ENCODE measurements at places on chromosomes 16 and 17.

DNA sequence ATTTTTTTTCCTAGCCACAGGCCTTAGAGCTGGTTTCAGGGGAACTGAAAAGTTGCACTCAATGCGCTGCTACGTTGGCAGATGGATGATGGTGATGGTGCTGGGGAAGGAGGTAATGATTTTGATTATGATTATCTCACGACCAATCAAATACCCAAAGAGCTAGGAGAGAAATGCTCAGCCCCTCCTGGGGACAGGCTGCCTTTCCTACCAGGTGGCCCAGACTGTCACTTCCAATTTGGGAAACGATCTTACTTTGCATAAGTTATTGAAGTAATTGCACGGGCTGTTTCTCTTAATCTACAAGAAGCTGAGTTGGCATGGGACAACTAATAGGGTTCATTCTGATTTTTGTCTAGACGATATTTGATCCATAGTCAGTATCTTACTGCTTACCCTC, 379.7 kb upstream of the EEF2KMT start:
- DNase-seq, result no peak

DNA sequence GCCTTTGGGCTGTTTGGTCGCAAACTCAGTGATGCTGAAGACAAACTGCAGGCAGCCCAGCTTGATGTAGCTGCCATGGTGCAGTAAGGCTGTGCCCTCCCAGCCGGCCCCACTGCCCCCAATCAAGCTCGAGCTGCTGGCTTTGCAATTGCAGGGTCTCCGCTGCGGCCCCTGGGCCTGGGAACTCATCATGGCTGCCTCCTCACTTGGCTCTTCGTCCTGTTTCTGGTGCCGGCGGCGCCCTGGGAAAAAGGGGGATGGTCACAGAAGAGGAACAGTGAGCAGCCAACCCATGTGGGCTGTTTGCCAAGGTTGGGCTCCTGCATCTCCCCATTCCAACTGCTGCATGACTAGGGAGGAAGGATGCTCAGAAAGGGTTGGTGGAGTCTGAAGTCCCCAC, 3.4 kb upstream of the DHRS13 start:
- DNase-seq, result no peak

GRCh38 chr16:75109732-75110243, 6.8 kb downstream of the LDHD start:
- no peak for DNase-seq

DNA sequence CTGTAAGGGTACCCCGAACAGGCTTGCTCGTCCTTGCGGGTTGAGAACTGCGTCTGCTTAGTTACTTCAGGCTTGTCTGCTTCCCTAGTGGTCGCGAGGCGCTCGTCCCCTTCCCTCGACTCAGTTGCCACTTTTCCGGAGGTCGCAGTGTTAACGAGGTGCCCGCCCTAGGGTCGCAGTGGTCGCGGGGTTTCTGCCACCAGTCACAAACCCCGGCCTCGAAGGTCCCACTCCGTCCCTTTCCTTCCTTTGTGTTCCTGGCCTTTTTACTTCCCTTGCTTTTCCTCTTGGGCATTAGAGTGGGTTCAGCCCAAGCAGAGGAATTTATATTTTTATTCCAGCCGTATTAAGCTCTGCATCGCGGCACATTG, 299 bp downstream of the NUP85 start:
- DNase-seq, result no peak

DNA sequence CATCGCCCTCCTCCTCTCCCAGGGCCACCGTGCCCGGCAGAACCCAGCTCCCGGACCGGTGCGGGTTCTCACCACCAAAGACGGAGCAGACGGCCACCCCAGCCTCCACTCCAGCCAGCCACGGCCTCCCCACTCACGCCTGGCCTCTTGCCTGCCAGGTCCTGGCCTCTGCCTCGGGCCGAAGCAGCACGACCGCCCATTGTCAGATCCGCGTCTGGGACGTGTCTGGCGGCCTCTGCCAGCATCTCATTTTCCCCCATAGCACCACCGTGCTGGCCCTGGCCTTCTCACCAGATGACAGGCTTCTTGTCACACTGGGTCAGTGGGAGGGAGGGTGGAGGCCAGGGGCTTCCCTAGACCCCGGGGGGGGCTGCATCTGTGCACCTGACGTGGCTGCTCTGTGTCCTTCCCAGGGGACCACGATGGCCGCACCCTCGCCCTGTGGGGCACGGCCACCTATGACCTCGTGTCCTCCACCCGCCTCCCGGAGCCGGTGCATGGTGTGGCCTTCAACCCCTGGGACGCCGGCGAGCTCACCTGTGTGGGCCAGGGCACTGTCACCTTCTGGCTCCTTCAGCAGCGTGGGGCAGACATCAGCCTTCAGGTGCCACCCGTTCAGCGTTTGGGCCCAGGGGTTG, 6.6 kb upstream of the RHOT2 start:
- DNase-seq, result no peak

DNA sequence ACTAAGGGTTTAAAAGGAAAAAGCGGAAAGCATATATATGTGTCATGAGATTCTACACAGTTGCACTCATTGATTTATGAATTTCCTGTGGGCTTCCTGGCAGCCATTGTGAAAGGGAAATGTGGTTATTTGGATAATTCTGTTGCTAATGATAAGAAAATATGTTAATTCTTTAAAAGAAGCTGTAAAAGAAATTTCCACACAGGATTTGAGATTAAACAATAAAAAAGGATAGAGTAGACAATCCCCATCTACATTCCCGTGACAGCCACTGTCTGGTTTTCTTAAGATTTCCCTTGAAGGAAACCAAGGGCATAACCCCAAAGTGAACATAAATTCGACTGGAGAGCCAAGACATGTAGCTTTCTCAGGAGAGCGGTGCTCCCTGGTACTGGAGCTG, 397.5 kb downstream of the CPPED1 start:
- DNase-seq, result no peak

GRCh38 chr17:55829995-55830612, 79.3 kb downstream of the PCTP start:
- DNase-seq, result no peak

DNA sequence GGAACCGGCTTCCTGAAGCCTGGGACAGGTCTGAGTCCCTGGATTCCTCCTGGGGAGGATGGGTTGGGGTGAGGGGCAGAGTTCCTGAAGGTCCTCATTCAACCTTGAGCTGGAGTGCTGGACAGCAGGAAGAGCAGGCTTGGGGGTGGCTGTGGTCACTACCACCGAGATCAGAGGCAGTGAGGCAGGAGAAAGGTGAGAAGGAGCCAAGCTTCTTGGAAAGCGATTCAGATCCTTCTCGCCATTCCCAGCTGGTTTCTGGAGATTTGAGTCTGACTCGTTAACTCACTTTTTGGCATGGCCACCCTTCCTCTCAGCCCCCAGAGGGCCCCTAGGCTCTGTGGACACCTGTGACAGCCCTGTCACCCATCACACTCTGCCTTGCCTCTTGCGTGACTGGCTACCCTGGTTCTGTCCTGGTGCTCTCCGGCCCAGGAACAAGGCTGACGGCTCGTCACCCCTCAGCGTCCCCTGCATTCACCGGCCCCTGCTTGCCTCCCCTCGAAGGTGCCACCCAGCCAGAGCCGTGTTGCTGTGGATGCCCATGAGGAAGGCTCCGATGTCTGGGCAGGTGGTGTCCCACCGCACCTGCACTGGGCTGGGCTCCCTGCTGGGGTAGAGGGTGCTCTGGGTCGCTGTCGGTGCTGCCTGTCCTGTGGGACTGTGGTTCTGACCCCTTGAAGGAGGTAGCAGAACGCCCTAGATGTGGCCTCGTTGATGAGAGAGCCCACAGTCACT, 9.7 kb upstream of the TIMP2 start:
- no peak for DNase-seq

GRCh38 chr17:60090417-60090816, 11.7 kb upstream of the HEATR6 start:
- DNase-seq, result no peak

- DNase-seq, result no peak
These were observed 426.6 kb upstream of the CDH11 start for GRCh38 chr16:65548470-65548869.

DNA sequence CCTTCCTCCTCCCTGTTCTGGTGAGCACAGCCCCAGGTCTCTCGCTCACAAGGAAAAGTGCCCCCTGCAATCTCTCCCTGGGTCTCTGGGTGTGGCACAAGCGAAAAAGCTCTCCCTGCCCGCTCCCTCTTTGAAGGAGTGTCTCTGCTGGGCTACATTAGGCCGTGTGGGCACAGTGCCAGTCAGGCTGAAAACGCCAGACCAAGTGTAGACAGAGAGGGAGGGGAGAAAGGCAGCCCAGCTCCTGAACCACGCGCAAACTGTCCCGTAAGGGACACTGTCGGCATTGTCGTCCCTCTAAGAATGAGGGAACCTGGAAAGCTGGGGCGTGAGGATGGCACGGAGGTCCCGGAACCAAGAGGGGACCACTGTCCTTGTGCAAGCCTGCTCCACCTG, 3.9 kb downstream of the SMIM5 start:
- DNase-seq, result no peak

GRCh38 chr16:48057048-48057447, 98.7 kb downstream of the ABCC12 start:
- no peak for DNase-seq

DNA sequence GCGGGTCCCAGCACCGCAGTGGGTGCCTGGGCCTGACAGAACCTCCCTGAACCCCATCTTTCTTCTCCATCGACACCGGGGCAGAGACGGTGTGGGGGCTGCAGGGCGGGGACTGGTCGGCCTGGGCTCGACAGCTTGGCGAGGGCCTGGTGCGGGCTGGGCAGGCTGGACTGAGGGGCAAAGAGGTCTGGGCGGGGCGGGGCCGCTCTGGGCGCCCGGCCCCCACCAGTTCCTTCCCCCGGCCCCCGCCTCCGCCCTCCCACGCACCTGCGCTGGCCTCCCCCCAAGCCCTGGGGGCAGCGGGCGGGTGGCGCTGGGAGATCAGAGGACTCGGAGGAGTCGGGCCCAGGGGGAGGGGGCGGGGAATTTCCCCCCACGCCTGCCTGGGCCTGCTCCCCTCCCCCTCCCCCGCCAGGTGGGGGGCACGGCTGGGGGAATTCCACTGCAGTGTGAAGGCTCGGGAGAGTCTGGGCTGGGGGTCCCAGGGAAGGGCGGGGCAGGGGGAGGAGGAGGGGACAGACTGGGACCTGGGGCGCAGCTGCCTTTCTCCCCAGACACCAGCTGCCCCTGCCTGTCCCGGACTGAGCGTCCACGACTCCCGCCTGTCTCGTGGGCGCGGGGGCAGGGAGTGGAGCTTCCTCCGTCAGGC, 877 bp upstream of the KREMEN2 start:
- DNase-seq, result no peak

- DNase-seq, result no peak
These were observed 16.8 kb upstream of the SUPT4H1 start for GRCh38 chr17:58368860-58369213.

- DNase-seq, result no peak
These were observed 21.0 kb downstream of the IGF2BP1 start for GRCh38 chr17:49018116-49018612.
